ENCODE measurements at places on chromosomes 12 and 14.

DNA sequence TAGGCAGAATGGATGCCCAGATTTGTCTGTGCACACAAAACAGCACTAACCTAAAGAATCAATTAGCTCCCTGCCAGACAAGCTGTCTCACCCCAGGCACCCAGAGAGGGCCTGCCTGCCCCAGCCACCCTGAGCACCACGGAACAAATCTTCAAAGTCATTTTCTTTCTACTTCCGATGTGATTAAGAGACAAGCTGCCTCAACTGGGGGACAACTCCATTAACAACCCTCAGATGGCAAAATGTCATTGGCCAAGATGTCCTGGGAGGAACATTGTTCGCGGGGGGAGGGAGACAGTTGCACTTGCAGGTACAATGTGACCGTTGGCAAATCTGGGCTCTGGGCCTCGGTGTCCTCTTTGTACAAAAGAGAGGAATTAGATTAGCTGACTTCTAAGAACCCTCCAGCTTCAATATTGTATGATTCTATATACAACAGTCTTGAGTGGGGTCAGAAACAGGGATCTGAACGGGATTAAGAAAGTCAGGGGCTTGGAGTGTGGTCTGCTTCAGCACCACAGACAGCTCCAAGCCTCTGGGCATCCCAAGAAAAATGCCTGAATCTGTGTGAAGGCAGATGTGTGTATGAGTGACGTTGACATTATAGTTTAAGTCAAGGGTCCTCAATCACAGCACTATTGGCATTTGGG is 42.8 kb upstream of the CMKLR1 start:
- no peak for DNase-seq

DNA sequence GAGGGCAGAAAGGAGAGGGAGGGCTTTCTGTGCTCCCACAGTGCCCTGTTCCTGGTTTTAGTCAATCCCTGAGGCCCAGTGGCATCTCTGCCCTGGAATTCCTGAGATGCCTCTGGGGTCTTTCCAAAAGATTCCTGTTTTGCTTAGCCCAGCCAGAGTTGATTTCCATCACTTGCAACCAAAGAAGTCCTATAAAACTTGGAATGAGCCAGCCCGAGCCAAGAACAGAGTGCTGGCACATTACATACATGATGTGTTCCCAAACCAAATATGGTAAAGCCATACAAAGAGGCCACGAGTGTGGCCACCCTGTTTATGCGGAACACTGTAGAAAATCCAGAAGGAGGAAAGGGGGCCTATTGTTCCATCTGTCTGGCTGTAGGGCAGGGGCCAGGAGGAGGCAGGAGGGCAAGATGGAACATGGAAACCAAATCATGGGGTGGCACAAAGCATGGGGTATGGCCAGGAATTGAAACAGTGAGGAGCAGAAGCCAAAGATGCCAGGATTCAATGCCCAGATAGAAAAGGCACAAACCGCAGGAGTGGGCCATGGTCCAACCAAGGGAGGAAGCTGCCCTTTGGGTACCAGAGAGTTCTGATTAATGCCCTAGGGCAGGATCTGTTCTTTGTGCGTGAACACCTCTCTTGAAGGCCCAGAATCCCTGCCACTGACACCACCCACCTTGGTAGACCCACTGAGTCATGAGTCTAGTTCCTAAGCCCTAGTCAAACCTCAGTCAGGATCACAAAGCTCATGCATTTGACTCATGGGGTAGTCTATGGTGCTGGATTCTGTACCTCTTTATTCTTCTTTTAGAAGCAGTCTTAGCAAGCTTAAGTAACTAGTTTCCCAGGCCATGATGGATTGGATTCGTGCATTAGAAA is 75.2 kb downstream of the LRRC74A start:
- DNase-seq = no peak

- DNase-seq = no peak
Measured at GRCh38 chr12:68092976-68093375, 66.6 kb downstream of the IFNG start.

DNA sequence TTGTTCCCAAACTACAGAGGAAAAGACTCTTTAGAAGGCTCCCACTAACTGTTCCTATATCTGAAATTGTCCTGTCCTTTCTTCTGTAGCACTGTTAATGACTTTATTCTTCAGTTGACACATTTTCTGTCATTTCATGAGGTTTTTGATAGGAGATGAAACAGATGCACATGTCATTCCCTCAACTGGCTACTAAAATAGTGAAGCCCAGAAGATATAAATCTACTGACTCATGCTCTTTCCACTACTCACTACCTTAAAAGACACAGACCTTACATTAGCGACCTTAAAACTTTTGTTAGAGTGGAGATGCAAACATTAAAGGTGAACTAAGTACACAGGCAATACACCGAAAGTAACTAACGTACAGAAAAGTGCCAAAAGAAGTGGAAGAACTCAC is 59.5 kb upstream of the ANKS1B start:
- DNase-seq = no peak

- DNase-seq = no peak
Measured at GRCh38 chr12:129676411-129676810, 227.4 kb downstream of the TMEM132D start.

GRCh38 chr14:48936362-48936761 is 649.8 kb downstream of the RPS29 start:
- DNase-seq = no peak

GRCh38 chr14:68546839-68547238 is 246.0 kb downstream of the ZFP36L1 start:
- DNase-seq = no peak

GRCh38 chr14:35085441-35085840 is 36.3 kb downstream of the PPP2R3C start:
- no peak for DNase-seq

DNA sequence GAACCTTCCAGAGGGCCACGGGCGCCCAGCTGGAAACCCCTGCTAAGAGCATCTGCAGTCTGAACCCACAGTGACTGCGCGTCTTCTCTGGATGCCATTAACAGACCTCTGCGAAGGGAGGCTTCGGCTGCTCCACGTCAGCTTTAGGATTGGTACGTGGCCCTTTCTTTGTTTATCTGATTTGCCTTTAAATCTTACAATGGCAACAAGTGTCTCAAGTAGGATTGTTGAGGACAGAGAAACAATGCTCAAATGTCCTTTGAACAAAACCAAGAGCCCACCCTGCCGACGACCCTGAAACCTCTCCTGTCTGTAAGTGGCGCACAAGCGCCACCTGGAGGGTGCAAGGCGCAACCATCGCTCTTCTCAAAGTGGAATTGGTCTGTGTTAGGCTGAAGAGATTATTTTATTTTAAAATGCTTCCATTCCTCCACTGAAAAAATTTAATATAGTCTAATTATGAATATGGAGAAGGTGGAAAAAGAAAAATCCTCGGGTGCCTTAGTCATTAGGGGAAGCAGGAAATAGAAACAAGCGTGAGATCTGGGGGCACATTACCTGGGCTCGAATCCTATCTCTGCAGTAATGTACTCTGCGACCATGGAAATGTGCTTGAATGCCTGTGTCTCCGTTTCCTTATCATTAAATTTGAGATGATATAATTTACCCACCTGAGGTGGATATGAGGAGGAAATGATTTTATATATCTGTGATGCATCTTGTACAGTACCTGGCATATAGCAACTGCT is 82.6 kb upstream of the PTPRB start:
- DNase-seq = no peak

- no peak for DNase-seq
Measured at GRCh38 chr12:11601647-11602046, 47.8 kb upstream of the ETV6 start.

DNA sequence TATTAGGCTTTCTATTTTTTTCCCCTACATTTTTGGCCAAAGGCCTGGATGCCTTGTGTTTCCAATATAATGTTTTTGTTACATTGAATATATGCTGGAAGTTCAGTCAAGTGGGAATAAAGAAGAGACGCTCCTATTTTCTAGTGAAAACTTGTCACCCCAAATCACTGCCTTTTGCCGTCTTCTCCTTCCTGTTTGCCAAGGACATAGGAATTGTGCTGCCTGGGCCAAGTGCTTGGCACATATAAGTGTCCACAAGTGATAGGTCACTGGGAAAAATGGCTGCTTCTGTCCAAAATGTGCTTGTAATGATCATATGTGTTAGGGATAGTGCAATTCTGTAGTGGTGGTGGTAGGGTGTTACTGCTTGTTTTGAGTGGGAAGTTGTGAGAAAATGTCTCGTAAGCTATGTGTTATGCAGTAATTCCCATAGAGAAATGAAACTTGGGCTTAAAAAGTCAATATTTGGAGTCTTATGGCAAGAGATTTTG is 11.6 kb upstream of the KCNJ8 start:
- DNase-seq = no peak

DNA sequence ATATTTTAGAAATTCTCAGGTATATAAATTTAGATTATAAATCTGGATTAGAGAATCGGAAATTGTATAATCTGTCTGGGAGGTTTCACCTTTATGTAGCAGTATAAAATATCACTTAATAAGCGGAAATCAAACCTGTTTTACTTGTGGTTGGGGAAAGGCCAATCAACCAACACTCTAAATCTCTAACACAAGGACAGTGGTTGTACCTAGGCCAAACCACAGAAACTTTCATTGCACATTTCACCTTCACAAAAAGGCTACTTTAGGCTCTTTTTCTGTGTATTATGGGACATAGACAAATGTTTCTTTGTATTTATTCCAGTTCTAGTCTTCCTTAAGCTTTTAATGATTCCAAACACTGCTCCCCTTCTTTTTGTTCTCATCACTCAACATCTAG is 19.8 kb downstream of the ERH start:
- DNase-seq = no peak

DNA sequence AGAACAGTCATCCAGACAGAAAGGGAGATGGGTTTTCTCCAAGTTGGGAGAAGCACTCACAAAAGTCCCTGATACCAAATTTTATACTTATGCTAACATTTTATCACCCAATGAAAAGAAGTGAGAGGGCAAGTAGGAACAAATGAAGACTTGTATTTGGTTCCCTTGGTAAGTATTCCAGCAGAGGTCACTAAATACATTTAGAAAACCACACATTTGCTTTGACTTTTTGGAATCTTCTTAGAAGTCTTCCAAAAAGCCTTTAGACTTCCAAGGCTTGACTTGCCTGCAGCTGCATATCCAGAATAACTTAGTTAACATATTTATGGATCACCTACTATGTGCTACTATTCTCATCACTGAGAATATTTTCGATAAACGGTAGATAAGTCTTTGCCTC is 3.1 kb upstream of the GYS2 start:
- no peak for DNase-seq

GRCh38 chr12:51683763-51684357 is 92.8 kb downstream of the SCN8A start:
- DNase-seq = no peak

DNA sequence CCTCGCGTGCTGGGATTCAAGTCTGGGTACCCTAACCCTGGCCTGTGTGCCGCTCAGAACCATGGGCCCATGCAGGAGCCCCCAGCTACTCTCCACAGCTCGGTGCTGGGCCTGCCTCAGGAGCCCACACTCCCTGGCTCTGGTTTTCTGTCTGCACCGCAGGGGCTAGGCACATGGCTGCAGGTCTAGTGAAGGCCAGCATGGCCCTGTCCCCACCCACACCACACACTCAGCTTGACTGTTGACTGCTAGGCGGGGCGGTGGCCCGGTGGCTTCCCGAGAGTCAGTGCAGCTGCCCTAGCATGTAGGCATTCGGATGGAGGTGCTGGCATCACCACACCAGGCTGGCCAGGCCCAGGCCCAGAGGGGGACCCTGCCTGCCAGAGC is 7.9 kb downstream of the INF2 start:
- DNase-seq = no peak

DNA sequence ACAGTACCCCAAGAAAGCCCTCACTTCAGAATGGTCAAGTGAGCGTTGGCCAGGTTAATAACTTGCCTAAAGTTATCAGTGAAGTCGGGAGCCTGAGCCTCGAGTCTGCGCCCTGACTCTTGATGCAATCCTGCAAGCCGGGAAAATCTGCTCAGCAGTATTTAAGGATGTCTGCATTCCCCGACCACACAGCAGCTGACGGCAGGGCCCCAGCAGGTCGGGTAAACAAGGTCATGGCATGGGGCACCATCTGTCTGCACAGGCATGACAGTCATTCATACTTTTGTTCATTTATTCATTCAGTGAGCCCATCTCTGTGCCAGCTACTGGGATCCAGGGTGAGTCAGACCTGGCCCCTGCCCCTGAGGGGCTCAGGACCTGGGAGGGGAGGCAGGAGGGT is 11.1 kb downstream of the ABCB9 start:
- no peak for DNase-seq

- no peak for DNase-seq
Measured at GRCh38 chr12:118979763-118980406, 1.5 kb upstream of the SRRM4 start.

DNA sequence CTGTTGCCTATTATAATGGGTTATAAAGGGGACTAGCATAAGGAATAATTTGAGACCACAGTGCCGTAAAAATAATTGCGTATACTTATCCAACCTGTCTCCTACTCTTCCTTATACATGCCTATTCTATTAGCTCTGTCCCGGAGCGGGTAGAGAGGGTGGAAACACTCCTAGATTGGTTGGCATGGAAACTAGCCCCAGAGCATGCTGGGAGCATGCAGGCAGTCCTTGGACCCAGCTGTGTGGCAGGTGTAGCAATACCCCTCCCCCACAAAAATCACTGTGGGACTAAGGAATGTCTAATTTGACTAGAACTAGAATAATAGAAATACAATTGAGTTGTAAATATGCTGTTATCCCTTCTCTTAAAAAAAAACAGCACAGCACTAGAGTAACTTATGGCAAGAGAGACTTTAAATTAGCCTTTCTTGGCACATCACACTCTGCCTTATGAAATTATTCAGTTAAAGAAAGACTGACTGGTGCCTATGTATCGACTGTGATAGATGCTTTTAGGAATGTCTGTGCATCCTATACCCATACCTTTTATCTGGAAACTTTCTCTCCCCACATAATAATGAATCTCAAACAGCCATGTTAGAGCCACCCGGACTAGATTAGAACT is 244.0 kb upstream of the DAAM1 start:
- DNase-seq = no peak

DNA sequence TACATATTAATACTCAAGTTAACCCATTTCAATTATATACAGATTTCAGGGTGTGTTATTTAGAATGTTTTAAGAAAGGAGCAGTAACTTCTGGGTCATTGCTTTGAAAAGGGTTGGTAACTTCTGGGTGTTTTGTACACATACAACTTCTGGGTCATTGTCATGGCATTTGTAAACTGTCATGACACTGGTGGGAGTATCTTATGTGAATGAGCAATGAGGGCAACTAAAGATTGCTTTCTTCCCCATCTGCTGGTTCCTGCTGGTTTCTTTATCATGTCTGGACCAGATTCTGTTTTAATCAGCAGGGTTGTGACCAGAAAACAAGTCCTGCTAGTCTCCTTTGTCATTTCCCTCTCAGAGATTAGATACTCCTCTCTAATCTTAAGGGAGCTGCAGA is 713.3 kb downstream of the LRFN5 start:
- no peak for DNase-seq

DNA sequence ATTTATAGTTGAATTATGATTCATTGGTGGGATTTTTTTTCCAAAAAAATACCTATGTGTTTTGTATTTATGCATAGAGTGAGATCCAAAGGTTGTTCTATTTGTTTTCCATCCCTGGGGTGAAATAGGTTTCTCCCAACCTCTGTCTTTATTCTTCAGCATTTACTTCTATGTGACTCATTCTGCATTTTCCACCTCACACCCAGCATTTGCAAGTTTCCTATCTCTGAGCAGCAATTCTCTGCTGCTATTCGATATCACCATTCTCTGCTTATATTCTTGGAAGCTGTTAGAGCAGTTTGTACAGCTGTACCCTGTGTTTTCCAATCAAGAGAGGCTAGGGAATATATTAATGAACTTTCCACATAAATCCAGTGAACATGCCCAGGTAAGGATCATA is 538.9 kb downstream of the SNAPC1 start:
- DNase-seq = no peak

GRCh38 chr12:51622564-51622963 is 31.5 kb downstream of the SCN8A start:
- no peak for DNase-seq

- DNase-seq = no peak
Measured at GRCh38 chr12:120514002-120514401, 15.0 kb downstream of the COQ5 start.

Data from stimulated activated CD8-positive, alpha-beta memory T cell treated with anti-CD3 and anti-CD28 coated beads, Interleukin-4, amount 100 ng/mL, for 1 hour (primary cell).